ENCODE measurements at places on chromosomes 13 and 19.

DNA sequence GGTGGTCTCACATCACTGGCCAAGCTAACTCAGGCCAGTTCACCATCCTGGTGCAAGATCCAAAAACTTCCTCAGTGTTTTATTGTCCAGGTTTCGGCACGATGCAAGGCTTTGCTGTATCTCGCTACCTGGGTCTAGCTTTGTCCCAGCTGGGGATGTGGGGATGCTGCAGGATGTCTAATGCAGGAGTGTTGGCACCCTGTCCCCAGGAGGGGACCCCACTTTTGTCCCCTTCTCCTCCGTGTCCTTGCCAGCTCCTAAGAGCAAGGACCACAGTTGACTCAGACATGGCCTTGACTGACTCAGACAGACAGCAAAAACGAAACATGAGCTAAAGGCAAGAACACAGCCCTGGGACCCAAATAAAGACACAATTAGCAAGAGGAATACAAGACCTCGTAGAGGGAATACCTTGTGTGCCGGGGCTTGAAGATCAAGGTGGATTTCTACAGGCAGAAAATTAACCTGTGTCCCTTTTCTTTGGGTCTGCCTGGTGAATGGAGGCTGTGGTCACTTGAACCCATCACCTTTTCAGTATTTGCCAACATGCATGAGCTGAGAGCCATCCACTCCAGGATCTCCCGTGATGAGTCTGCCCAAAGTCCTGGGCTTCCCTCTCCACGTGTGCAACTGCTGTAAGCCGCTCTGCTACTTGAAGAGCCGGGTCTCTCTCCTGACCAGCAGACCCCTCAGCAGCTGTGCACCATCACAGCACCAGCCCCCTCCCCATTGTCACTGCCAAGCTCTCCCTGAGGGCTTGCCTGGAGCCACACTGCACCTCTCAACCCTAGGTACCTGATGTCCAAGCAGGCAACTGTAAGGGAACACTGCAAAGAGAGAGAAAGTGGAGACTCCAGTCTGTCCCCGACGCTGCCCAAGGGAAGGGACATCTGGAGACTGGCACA, 149.5 kb upstream of the ZNF507 start:
- no peak for DNase-seq

- DNase-seq, result no peak
Observed at GRCh38 chr13:98810746-98811145, 58.3 kb upstream of the SLC15A1 start.

DNA sequence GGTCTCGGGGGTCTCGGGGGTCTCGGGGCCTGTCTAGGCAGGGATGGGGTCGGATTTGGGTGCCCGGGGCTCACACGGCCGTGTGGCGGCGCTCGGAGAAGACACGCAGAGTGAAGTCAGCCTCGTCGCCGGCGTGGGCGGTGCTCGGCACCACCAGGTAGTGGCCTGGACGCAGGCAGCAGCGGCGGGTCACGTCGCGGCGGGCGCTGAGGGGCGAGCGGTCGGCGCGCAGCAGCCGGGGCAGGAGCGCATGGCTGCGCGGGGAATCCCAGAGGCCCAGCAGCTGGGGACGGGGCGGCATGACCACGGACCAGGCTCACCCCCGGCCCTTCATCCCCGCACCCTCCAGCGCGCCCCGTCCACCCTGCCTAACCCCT, 8.2 kb downstream of the CAPN12 start:
- no peak for DNase-seq

- peak; percentile 43 for DNase-seq
Observed at GRCh38 chr13:39684531-39685137, 29.2 kb downstream of the COG6 start.

DNA sequence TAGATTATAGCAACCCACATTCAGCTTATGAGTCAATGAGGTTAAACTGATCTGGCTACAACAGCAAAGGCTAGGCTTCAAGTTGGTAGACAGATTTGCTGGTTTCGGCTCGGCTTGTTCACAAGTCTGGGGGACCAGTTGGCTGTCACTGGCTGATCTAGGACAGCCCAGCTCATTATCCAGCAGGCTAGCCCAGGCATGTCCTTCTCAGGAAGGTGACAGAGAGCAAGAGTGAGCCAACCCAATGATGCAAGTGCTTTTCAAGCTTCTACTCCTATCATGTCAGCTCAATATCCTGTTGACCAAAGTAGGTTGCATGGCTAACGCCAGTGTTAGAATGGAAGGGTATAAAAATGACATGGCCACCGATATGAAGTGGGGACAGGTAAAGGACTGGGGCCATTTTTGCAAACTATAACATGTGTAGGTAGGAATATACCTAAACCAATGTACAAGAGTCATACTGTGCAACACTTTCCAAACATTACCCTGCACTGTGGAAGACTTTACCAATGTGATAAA, 220.9 kb upstream of the SOX21 start:
- DNase-seq, result no peak

DNA sequence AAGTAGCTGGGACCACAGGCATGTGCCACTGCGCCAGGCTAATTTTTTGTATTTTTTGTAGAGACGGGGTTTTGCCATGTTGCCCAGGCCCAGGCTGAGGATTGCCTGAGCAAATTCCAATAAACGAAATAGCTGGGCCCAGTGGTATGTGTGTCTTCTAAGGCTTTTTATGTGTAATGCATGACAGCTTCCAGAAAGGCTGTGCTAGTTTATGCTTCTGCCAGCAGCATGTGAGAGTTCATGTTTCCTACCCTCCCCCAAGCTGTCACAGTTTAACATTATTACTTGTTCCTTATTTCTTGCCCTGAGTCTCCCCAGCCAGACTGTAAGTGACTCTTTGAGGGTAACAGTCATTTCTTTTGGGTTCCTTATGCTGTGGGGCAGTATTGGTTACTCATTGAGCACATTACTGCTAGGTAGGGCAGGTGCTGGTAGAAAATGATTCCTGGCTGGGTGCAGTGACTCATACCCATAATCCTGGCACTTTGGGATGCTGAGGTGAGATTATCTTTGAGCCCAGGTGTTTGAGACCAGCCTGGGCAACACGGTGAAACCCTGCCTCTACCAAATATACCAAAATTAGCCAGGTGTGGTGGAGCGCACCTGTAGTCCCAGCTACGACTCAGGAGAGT, 13.6 kb downstream of the GPATCH1 start:
- no peak for DNase-seq

GRCh38 chr19:2524840-2525723, 49.2 kb downstream of the GADD45B start:
- DNase-seq, result no peak
